ENCODE measurements at places on chromosomes 5 and 9.

GRCh38 chr5:5523066-5523505 lies 100.6 kb downstream of the ICE1 start:
- no peak overlapping the region for H3K4me3 ChIP-seq
- no peak overlapping the region for H3K27ac ChIP-seq
- H3K36me3 ChIP-seq, result no peaks in the 10 kb centered on the region

GRCh38 chr5:130316971-130317680 lies 412.9 kb downstream of the CHSY3 start:
- no peaks in the 10 kb centered on the region for H3K4me1 ChIP-seq
- H3K27me3 ChIP-seq, result no peaks in the 10 kb centered on the region
- no peaks in the 10 kb centered on the region for H3K36me3 ChIP-seq
- no peak overlapping the region for H3K4me3 ChIP-seq
- DNase-seq, result no peak
- H3K27ac ChIP-seq, result no peak overlapping the region

DNA sequence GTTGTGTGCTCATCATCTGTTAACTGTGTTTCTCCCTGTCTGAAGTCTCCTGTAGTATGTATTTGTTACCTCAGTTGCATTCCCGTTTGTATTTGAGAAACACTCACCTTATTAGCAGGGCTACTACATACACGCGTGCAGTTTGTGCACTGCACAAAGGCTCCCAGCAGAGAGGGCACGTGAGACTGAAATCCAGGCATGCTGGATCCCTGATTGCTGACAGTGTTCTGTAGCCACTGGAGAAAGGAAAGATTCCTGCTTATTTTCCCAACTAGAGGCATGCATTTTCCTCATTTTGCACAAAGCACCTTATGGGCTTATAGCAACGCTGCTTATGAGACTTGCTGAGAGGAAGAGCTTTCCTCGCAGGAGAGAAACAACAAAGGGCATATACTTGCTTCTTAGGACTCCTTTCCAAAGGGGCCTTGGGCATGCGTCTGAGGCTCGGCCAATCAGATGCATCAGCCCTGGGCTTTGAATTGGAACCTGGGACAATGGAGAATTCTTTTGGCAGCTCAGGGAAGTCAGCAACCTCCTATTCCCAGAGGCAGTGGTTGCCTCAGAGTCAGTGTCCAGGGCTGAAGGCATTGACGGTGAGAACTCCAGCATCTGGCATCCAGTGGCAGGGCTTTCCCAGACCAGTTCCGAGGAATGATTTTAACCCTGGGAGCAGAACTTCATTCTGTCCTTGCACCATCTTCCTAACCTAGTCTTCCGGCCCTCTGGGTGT lies 9.9 kb upstream of the MEGF10 start:
- no peaks in the 10 kb centered on the region for H3K36me3 ChIP-seq
- no peak overlapping the region for H3K4me3 ChIP-seq
- no peaks in the 10 kb centered on the region for H3K27me3 ChIP-seq
- no peak for DNase-seq

GRCh38 chr5:59840200-59840601 lies 53.3 kb downstream of the PDE4D start:
- H3K27me3 ChIP-seq, result no peaks in the 10 kb centered on the region
- no peak overlapping the region for H3K27ac ChIP-seq
- H3K36me3 ChIP-seq, result no peaks in the 10 kb centered on the region
- no peak for DNase-seq
- H3K4me3 ChIP-seq, result no peak overlapping the region
- no peaks in the 10 kb centered on the region for H3K4me1 ChIP-seq

DNA sequence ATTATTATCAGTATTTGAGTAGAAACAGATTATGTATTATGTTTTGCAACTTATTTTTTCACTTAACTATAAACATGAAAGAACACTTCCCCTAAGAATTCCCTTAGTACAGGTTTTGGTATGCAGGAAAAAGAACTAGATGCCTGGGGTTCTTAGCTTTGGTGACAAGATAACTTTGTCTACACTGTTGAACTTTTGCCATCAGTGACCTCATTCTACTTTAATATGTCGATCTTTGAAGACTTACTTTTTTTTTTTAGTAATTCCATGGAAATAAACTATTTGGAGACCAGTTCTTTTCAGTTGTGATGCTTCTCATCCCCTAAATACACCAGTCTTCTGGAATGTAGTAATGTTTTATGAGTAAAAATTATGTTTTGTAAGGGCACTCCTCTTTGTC lies 34.3 kb downstream of the ZNF462 start:
- H3K36me3 ChIP-seq, result no peaks in the 10 kb centered on the region
- no peak overlapping the region for H3K4me3 ChIP-seq
- H3K27ac ChIP-seq, result no peak overlapping the region
- DNase-seq, result no peak
- peaks cover 13% of the 10 kb centered on the region for H3K4me1 ChIP-seq

- H3K27me3 ChIP-seq, result no peaks in the 10 kb centered on the region
- H3K27ac ChIP-seq, result peak overlapping the region; percentile 24
- no peak overlapping the region for H3K4me3 ChIP-seq
- no peaks in the 10 kb centered on the region for H3K36me3 ChIP-seq
Measured at GRCh38 chr9:4902135-4902475, 83.0 kb upstream of the JAK2 start.

DNA sequence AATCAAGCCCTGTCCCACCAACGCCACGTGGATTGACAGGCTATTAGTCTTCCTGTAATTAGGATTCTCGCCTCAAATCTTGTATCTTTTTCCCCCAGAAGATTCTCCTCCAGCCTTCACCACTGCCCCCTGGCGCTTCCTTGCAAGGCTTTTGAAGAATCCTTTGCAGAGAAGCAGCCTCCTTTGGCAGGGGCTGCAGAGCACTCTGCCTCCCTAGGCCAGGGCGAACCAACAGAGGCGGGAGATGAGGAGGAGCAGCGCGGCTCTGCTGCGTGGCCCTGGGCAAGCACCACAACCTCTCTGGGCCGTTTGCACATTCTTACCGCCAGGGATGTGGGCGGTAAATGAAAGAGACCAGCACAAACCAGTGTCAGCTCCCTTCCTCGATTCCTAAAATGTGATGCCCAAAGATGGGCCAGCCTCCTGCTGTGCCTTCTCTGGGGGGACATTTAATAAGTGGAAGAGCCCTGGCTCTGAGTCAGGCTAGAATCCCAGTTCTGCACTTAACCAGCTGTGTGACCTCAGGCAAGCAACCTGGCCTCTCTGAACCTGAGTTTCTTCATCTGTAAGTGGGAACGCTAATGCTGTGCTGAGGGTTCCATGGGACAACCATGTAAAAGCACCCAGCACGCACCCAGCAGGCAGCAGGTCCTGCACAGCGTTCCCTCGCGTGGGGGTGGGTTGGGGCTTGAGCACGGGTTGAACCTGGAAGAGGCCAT lies 128.6 kb downstream of the KCNIP1 start:
- H3K4me3 ChIP-seq, result peak overlapping the region; percentile 24
- H3K36me3 ChIP-seq, result no peaks in the 10 kb centered on the region
- H3K4me1 ChIP-seq, result peaks cover 28% of the 10 kb centered on the region
- no peaks in the 10 kb centered on the region for H3K27me3 ChIP-seq
- peak overlapping the region; percentile 48 for H3K27ac ChIP-seq

GRCh38 chr5:56167519-56167918 lies 65.6 kb downstream of the ANKRD55 start:
- no peak for DNase-seq
- peaks cover 17% of the 10 kb centered on the region for H3K4me1 ChIP-seq
- no peaks in the 10 kb centered on the region for H3K27me3 ChIP-seq
- H3K36me3 ChIP-seq, result no peaks in the 10 kb centered on the region
- H3K4me3 ChIP-seq, result no peak overlapping the region

GRCh38 chr5:14396066-14396465 lies 185.5 kb upstream of the OTULINL start:
- H3K27ac ChIP-seq, result no peak overlapping the region
- H3K27me3 ChIP-seq, result no peaks in the 10 kb centered on the region
- peaks cover 9% of the 10 kb centered on the region for H3K4me1 ChIP-seq
- no peak for DNase-seq
- H3K36me3 ChIP-seq, result peaks cover 88% of the 10 kb centered on the region

Data from lower lobe of right lung (tissue), 2 donors.